ENCODE measurements at places on chromosomes 4 and X.

DNA sequence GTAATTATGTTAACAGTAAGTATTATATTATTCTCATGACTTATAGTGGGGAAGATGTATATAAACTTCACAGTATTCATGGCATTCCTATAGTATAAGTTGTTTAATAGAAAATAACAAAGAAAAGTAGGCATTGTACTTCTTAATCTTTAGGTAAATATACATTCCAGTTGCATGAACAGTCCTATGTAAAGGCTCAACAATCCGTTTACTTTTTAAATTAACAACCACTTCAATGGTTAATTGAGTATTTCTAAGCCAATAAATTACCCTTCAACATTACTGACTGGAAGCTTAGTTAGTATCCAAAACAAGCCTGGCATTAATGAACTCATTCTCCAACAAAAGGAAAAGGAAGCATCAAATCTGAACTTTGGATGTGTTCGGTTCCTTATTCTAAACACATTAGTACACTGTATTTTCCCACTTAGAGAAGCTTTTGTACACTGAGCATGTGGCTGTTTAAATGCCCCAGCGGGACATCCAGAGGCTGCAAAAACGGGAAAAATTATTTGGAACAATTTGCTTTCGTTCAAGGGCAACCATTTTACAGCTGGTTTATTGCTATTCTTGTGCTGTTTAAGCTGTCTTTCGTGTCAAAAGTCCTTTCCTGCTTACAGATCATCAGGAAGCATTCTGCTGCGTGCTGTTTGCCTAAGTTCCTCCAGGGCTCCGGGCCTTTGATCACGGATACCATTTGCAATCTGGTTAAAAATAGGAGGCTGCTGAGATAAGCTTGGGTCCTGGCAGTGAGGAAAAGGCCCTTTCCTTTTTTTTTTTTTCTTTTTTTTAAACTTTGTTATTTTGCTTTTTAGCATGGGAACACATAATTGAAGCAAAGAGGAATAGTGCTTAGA is 460.3 kb downstream of the SPRY1 start:
- DNase-seq: peak; percentile 78

GRCh38 chr4:78534286-78534955 is 17.1 kb upstream of the ANXA3 start:
- peak; percentile 9 for DNase-seq

DNA sequence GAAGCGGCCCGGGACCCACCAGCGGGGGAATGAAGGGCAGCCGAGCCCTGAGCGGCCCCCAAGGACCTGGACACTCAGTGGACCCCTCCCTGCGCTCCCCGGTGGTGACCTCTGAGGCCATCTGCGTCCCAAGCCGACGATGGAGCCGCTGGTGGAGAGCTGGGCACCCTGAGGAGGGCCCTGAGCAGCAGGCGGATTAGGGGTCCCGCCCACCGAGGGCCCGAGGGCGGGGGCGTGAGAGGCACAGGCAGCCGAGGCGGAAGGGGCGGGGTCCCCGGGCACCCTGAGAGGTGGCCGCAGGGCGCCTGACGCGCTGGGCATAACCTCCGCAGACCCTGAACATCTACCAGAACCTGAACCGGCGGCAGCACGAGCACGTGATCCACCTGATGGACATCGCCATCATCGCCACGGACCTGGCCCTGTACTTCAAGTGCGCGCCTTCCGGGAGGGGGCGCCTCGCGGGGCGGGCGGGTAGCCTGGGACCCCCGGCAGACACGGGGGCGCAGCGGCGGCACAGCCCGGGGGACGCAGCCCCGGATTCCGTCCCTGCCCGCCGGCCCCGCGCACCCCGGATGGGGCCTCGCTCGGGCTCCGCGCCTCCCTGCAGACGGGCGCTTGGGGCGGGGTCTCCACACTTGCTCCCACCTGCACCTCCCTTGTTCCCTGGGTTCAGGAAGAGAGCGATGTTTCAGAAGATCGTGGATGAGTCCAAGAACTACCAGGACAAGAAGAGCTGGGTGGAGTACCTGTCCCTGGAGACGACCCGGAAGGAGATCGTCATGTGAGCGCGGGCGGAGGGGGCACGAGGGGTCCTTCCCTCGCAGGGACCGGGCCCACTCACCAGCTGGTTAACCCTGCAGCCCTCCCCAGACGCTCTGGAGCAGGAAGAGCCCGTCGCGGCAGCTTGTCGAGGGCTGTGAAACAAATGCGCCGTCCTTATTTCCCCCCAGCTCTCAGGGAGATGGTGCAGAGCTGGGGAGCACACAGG is 10.3 kb downstream of the ATP5ME start:
- DNase-seq: peak; percentile 74

DNA sequence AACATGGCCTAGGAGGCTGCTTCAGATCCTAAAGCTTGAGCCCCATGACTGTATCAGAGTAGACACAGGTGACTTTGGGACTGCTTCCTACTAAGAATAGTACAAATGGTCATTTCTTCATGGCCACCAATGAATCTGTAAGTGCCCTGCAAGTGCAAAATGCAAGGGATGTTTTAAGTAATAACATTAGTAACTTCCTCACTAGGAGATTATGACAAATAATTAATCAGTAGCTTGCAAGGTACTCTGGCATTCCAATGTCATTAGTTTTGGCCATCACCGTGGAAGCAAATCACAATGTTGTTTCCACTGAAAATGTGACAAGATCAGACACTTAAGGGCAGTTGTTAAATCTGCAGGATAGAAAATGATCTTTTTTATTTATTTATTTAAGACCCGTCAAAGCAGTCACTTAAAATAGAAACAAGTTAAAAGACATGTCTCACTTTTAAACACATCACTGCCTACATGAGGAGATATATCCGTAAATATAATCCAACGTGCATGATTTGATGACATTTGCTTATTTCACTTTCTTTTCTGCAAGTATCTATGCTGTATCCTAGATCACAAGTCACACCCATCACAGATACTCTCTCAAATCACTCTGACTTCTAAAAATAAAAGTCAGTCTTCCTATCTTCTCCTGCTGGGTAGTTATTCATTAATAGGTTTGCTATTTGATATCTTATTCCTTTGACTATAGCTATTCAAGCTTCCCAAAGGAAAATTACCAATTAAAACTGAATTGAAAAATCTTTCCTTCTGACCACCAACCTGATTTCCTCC is 400.6 kb downstream of the IL15 start:
- peak; percentile 72 for DNase-seq

DNA sequence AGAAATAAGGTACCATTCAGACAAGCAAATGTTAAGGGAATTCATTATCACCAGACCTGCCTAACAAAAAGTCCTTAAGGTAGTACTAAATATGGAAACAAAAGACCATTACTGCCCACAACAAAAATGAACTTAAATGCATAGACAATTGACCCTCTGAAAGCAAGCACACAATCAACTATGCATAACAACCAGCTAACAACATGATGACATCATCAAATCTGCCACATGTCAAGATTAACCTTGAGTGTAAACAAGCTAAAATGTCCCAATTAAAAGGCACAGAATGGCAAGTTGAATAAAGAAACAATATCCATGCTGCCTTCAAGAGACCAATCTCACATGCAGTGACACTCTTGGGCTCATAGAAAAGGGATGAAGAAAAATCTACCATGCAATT is 160.7 kb upstream of the CPXCR1 start:
- no peak for DNase-seq

GRCh38 chrX:77446908-77447652 is at the start of gene FGF16:
TSS of gene FGF16 (plus strand) at chrX:77447389. CDS start at chrX:77447675, 286 bp downstream.
- peak; percentile 37 for DNase-seq

DNA sequence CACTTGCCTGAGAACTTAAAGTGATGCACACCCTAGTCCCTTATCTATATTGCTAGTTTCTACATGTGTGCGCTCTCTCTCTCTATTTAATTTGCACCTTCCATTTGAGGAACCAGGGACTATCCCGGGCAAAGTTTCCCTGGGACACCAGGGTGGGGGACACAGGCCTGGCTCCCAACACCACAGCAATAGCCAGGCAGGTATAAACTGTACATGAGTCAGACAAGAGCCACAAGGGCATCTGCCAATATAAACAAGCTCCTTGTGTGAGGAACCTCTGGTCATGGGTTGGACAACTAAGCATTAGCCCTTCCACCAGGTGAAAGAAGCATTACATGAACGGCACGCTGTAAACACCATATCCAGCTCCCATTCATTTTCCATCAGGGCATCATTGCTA is 455.5 kb downstream of the STIM2 start:
- DNase-seq: no peak

- DNase-seq: no peak
Observed at GRCh38 chrX:107448625-107448997, 841 bp upstream of the FRMPD3 start.
